ENCODE measurements at places on chromosomes 1 and 21. TPM values are rescaled to one million over a fixed set of nuclear protein-coding genes. Genes with fewer than 3 reads are reported as not detected.

CLCA4 gene
- total RNA-seq, result not detected

XKR8 gene
- total RNA-seq, result 9.5 TPM

FCER1G gene
- 21.9 TPM for total RNA-seq

FMO4 gene
- 5.4 TPM for total RNA-seq

CD34 gene
- 43.6 TPM for total RNA-seq

Measured in metanephros (tissue), 2 donors.